ENCODE measurements at places on chromosomes 6 and 20. TPM values are rescaled to one million over a fixed set of nuclear protein-coding genes. Genes with fewer than 3 reads are reported as not detected.

Gene HLA-DMB
- total RNA-seq = 6.9 TPM

Gene TNFRSF6B
- total RNA-seq = 1.4 TPM

Gene TREM2
- total RNA-seq = 3.1 TPM

Gene HUS1B
- not detected for total RNA-seq

Gene TMEM244
- not detected for total RNA-seq

Gene MAS1
- total RNA-seq = not detected

Gene SLC35D3
- not detected for total RNA-seq

Gene RAET1L
- not detected for total RNA-seq

Gene LY6G5C
- 2.2 TPM for total RNA-seq

Gene RBBP9
- total RNA-seq = 5.1 TPM

Gene EPPIN
- 0.68 TPM for total RNA-seq

Gene SIRPD
- total RNA-seq = not detected

Gene HCK
- total RNA-seq = 14.1 TPM

Gene GLP1R
- 4.3 TPM for total RNA-seq

Gene RIPPLY2
- not detected for total RNA-seq

Gene RBCK1
- total RNA-seq = 43.5 TPM

Measured in left cardiac atrium (tissue), 4 donors.